ENCODE measurements at places on chromosomes 5 and 9. TPM values are rescaled to one million over a fixed set of nuclear protein-coding genes. Genes with fewer than 3 reads are reported as not detected.

Gene OR1J2
- total RNA-seq: not detected

GRCh38 chr5:102799017-102799416 is 43.9 kb downstream of the PAM start:
- no peak for DNase-seq

DNA sequence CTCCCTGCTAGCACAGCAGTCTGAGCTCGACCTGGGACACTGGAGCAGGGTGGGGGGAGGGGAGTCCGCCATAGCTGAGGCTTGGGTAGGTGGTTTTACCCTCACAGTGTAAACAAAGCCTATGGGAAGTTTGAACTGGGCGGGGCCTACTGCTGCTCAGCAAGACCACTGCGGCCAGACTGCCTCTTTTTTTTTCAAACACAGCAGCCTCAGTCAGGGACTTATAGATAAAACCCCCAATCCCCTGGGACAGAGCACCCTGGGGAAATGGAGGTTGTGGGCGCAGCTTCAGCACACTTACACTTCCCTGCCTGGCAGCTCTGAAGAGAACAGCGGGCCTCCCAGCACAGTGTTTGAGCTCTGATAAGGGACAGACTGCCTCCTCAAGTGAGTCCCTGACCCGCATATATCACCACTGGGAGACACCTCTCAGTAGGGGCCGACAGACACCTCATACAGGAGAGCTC is 151.1 kb upstream of the APC start:
- DNase-seq: no peak

DNA sequence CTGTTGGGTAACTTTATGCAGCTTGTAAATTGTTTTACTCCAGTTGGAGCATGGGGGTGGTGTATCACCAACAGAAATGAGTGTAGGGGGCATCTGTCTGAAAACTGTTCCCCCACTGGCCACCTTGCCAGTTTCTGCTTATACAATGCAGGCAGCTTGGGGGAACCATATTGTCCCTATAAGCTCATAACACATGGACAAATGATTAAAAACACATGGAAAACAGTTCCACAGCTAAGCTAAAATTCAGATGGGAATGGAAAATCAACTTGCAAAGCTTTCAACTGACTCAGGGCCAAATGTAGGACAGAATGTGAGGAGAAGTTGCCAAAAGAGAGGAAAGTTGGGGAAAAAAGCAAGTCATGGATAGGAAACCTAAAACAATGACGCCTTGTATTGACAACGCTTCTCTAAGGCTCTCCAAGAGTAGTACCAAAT is 7.9 kb upstream of the CER1 start:
- DNase-seq: no peak

DNA sequence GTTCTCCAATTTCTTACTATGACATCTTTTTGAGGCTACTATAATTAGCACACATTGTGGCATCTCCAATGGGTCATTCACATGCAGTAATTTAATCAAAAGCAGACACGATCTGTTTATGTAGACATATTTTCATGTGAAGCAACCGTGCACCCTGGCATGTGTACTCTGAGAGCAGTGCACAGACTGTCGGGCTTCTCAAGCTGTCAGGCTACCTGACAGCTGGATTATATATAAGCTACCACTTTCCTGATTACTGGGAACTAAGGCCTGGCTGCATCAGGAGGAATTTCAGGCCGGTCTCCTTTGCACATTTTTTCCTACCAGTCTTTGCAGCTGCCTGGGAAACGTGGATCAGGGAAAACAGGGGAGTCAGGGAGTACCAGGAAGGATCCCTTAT is 197.5 kb downstream of the MAPKAP1 start:
- DNase-seq: no peak

DNA sequence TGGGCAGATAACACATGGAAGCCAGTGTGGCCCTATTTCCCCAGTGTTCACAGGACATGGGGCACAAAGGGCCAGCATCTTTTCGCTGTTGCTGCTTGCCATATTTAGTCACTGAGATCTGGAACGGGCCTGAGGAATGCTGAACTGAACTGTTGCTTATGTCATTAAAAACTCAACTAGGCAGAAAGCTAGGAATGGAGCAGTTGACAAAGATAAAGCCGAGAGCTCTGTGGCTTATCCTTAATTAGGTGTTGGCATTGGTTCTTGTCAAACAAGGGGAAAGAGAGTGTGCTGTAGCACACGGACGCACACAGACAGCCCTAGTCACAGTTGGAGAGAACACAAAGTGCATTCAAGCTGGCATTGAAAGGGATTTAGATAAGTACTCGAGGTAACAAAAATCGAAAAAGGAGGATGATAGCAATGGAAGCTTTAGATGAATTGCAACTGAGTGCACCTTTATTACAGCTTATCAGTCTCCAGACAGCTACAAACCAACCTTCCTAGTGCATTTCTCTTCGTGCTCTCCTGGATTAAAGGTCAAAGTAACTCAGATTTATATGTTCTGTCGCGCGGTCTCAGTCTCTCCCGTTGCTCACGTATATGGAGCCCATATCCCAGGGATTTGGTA is 450.2 kb upstream of the ZNF608 start:
- DNase-seq: no peak

Gene AIF1L
- total RNA-seq: 10.7 TPM

Gene IPO11
- 45.2 TPM for total RNA-seq

Gene MARCHF11
- total RNA-seq: not detected

DNA sequence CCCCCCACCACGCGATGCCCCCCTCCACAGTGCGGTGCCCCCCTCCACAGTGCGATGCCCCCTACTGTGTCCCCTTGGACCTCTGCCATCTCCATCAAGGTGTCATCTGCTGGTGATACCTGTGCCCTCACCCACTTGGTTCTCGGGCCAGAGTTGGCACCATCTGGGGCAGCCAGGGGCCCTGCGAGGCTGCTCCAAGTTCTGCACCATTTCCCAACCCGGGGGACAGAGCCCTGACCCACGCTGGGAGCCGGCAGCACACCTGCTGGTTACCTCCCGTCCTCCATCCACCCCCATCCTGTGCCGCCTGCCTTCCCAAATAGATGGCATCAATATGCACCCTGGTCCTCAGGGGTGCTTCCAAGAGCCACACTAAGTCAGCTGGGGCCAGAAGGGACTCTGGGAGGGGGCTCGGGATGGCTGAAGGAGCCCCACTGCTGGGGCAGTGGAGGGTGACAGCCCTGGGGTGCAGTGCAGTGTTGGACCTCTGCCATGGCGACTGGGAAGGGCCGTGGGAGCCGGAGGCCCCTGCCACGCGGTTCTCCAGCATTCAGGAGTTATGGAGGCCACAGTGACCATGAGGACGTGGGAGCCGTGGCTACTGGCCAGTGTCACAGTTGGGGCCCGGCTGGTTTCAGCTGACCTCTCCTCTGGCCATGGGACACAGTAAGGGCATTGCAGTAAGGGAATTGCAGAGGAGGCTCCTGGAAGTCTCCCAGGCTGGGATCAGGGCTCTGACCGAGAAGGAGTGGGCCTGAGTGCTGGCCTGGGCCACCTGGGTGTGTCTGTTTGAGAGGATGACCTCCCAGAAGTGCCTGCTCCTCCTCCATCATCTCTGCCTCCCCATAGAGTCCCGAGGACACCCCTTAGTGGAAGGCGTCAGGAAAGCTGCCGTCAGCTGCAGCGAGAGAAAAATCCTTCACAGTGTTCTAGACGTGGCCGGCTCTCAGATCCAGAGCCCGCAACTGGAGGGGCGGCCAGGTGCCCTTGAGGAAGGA is 44.2 kb upstream of the NOTCH1 start:
- DNase-seq: no peak

Gene GPR21
- 2.0 TPM for total RNA-seq
